Stimulated activated naive B cell treated with anti-CD40 and anti-IgM and Interleukin-4, amounts not matched to agents 10 μg/mL and 1 μg/mL and 100 μg/mL, for 72 hours (primary cell): ENCODE measurements at places on chromosomes 16 and 17.

DNA sequence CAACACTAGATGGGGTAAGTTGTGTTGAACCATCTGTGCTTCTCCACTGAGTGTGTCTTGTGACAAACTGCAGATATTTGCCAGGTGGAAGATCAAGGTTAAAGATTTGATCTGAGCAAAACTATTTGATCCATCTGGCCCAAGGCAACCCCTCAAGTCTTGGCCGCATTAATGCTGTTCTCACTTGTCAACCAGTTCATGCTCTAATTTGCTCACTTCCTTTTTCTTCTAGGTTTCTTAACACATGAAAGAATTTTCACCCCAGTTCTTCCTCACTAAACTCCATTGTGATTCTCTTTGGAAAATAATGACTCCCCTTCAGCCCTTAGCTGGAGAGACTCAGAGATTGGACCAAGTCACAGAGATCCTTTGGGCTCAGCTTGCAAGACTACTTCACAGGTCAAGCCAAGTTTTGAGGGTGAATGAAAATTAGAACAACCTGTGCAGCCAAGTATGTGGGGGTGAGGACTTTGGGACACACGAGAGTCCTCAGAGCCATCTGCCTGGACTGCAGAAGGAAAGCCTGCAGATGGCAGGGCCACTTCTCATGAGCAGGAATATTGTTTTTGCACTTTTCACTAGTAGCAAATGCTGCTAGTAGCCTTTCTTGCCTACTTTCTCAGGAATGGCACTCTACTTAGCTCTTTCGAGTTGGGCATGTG is 166.5 kb downstream of the AXIN2 start:
- no peaks in the 10 kb centered on the region for H3K36me3 ChIP-seq
- H3K27ac ChIP-seq = no peak overlapping the region

- no peaks in the 10 kb centered on the region for H3K4me1 ChIP-seq
- no peak for DNase-seq
- no peaks in the 10 kb centered on the region for H3K27me3 ChIP-seq
Measured at GRCh38 chr16:69223882-69224281, 36.9 kb downstream of the SNTB2 start.

DNA sequence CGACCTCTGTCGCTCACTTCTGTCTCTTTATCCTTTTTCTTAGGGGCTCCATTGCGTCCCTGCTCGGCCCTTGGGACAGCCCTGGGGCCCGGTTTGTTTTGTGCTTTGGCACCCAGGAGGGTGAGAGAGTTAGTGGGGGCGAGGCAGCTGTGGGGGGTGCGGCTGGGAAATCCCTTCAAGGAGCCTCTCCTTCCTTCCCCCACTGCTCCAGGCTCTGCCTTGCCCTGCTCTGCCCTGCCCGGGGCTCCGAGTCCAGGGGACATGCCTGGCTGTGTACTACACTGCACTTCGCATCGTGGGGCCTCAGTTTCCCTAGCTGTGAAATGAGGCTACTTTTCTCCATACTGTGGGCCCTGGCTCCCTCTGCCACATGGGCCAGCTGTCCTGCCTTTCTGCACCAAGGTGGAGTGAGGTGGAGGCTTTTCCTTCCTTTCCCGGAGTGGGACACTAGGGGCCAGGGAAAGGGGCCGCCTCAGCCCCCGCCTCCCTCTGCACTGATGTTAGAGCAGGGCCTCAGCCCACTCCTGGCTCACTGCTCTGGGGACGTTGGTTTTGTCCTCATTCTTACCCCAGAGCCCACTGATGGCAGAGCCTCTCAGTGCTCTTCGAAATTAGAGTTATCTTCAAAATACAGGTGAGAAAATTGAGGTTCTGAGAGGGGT is 980 bp downstream of the LLGL1 start:
- peaks cover 3% of the 10 kb centered on the region for H3K36me3 ChIP-seq
- no peaks in the 10 kb centered on the region for H3K27me3 ChIP-seq
- peaks cover 23% of the 10 kb centered on the region for H3K4me1 ChIP-seq
- H3K4me3 ChIP-seq = peak overlapping the region; percentile 87

- no peaks in the 10 kb centered on the region for H3K36me3 ChIP-seq
- DNase-seq = no peak
- no peaks in the 10 kb centered on the region for H3K4me1 ChIP-seq
- no peak overlapping the region for H3K27ac ChIP-seq
Measured at GRCh38 chr16:9286930-9287329, 195.5 kb downstream of the HAPSTR1 start.

- DNase-seq = no peak
- H3K4me3 ChIP-seq = no peak overlapping the region
- H3K27me3 ChIP-seq = peaks cover 37% of the 10 kb centered on the region
- no peaks in the 10 kb centered on the region for H3K36me3 ChIP-seq
- no peak overlapping the region for H3K27ac ChIP-seq
Measured at GRCh38 chr16:85146922-85147651, 34.8 kb upstream of the CIBAR2 start.

DNA sequence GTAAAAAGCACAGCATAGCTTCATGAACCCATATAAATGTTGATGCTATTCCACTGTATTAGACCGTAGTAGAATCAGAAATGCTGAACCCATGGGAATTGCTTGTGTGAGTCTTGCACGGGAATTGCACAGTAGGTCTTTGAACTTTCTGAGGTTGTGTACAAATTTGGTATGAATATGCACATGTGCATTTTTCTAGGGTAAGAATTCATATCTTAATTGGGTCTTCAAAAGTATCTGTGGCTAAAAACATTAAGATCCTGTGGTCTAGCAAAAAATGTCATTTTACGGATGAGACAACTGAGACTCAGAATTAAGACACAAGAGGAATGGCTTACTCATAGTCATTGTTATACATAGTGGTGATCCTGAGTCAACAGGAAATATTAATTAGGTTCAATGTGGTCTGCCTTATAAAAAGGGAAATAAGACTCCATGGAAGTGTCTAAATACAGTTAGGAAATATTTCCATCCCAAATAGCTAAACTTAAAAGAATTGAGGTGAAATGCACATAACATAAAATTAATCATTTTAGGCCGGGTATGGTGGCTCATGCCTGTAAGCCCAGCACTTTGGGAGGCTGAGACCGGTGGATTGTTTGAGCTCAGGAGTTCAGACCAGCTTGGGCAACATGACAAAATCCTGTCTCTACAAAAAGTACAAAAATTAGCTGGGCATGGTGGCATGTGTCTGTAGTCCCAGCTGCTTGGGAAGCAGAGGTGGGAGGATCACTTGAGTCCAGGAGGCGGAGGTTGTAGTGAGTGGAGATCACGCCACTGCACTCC is 22.8 kb downstream of the TAOK1 start:
- H3K4me1 ChIP-seq = peaks cover 25% of the 10 kb centered on the region
- H3K27ac ChIP-seq = no peak overlapping the region
- H3K27me3 ChIP-seq = no peaks in the 10 kb centered on the region
- H3K36me3 ChIP-seq = peaks cover 27% of the 10 kb centered on the region
- H3K4me3 ChIP-seq = no peak overlapping the region

- H3K36me3 ChIP-seq = no peaks in the 10 kb centered on the region
- H3K4me1 ChIP-seq = peaks cover 62% of the 10 kb centered on the region
- no peak for DNase-seq
- no peaks in the 10 kb centered on the region for H3K27me3 ChIP-seq
- H3K4me3 ChIP-seq = no peak overlapping the region
Measured at GRCh38 chr17:77369544-77369971, 228.8 kb downstream of the SEC14L1 start.

DNA sequence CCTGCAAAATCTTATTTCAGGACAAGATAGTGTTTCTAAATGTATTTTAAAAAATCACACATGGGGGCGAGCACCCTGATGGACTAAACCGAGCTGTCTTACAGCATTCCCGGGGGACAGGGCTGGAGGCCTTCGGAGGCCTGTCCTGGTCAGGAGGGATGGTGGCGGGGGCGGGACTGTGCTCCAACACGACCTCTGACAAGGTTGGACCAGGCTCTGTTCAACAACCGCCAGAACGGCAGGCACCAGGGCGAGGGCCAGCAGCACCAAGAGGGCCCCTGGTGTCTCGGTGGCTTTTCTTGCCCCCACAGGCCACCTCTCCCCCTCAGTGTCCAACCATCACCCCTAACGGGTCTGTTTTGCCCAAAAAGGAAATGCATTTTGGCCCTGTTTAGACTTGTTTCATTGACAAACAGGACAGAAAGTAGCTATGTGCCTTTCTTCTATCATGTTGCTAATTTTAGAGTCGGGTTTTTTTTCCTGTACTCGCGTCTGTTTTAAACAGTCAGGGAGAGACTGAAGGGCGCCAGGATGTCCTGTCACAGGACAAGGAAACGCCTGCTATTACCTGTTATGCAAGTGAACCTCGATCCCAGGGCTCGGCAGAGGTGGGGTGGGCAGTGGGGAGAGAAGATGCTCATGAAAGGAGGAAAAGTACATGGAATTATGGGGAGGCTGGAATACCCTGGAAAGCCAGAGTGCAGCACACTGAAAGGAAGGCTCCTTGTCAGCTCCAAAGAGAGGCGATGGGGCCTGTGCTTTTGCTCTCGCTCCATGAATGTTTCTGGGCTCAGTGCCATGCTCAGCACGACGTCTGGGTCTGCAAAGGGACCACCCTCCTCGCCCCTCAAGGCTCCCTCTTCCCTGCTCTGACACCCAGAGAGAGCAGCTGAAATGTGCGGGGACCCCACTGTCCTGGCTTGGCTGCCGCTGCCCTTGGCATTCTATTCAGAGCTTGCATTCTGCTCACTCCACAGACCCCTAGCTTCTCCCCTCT is 11.9 kb downstream of the TMEM204 start:
- no peak for DNase-seq
- H3K27me3 ChIP-seq = no peaks in the 10 kb centered on the region
- H3K36me3 ChIP-seq = peaks cover 6% of the 10 kb centered on the region
- H3K4me3 ChIP-seq = no peak overlapping the region
- peaks cover 13% of the 10 kb centered on the region for H3K4me1 ChIP-seq

GRCh38 chr17:78865682-78866390 is 25.2 kb upstream of the USP36 start:
- peak; percentile 50 for DNase-seq
- no peak overlapping the region for H3K27ac ChIP-seq
- no peak overlapping the region for H3K4me3 ChIP-seq
- H3K27me3 ChIP-seq = no peaks in the 10 kb centered on the region
- no peaks in the 10 kb centered on the region for H3K4me1 ChIP-seq

- no peak overlapping the region for H3K27ac ChIP-seq
- no peaks in the 10 kb centered on the region for H3K4me1 ChIP-seq
- no peak for DNase-seq
- H3K27me3 ChIP-seq = no peaks in the 10 kb centered on the region
Measured at GRCh38 chr17:64190472-64190871, 60.5 kb upstream of the ERN1 start.

GRCh38 chr17:72282439-72283029 is 161.7 kb downstream of the SOX9 start:
- no peaks in the 10 kb centered on the region for H3K4me1 ChIP-seq
- no peak overlapping the region for H3K27ac ChIP-seq
- no peak for DNase-seq
- H3K27me3 ChIP-seq = no peaks in the 10 kb centered on the region
- no peak overlapping the region for H3K4me3 ChIP-seq

DNA sequence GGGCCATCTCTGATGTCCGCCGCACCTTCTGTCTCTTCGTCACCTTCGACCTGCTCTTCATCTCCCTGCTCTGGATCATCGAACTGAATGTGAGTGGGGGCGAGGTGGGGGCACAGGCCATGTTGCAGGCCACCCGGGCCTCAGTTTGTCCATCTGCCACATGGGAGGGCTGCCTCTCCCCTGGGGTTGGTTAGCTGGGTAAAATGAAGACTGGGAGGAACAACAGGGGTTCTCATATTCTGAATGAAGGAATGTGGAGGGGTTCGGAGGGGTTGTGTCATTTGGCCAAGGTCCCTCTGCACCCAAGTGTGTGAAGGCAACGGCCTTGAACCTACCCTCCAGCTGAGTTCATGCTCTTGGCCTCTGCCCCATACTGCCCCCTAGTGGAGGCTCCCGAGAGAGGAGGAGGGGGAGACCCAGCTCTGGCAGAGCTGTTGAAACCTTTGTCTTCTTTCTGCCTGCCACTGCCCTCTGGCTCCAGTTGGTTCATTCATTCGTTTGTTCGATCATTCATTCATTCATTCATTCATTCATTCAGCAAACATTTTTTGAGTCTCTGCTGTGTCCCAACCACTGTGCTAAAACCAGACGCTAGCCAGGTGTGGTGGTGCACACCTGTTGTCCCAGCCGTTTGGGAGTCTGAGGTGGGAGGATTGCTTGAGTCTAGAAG is 11.4 kb upstream of the TCAP start:
- peaks cover 39% of the 10 kb centered on the region for H3K4me1 ChIP-seq
- no peak overlapping the region for H3K27ac ChIP-seq
- H3K4me3 ChIP-seq = no peak overlapping the region
- H3K36me3 ChIP-seq = peaks cover 29% of the 10 kb centered on the region

GRCh38 chr16:28872952-28873351 is 5.3 kb upstream of the ATP2A1 start:
- no peak for DNase-seq
- H3K27ac ChIP-seq = no peak overlapping the region
- H3K36me3 ChIP-seq = peaks cover 54% of the 10 kb centered on the region
- H3K4me1 ChIP-seq = peaks cover 15% of the 10 kb centered on the region

- no peaks in the 10 kb centered on the region for H3K4me1 ChIP-seq
- DNase-seq = no peak
- H3K27ac ChIP-seq = no peak overlapping the region
- H3K27me3 ChIP-seq = no peaks in the 10 kb centered on the region
Measured at GRCh38 chr16:64864232-64864809, 257.5 kb downstream of the CDH11 start.

- peaks cover 34% of the 10 kb centered on the region for H3K36me3 ChIP-seq
- H3K4me3 ChIP-seq = no peak overlapping the region
- H3K27ac ChIP-seq = no peak overlapping the region
- H3K4me1 ChIP-seq = peaks cover 36% of the 10 kb centered on the region
Measured at GRCh38 chr17:57512258-57512657, 232.8 kb downstream of the CCDC182 start.

- H3K27me3 ChIP-seq = peaks cover 7% of the 10 kb centered on the region
- no peaks in the 10 kb centered on the region for H3K36me3 ChIP-seq
- no peak overlapping the region for H3K4me3 ChIP-seq
- H3K4me1 ChIP-seq = peaks cover 4% of the 10 kb centered on the region
Measured at GRCh38 chr16:68406458-68407152, 41.7 kb downstream of the SMPD3 start.
